ENCODE measurements at places on chromosomes 4 and X. TPM values are rescaled to one million over a fixed set of nuclear protein-coding genes. Genes with fewer than 3 reads are reported as not detected.

FGF16 gene
- 0.30 TPM for total RNA-seq

IL2RG gene
- total RNA-seq: not detected

PRPS2 gene
- 51.6 TPM for total RNA-seq

STK26 gene
- 1.4 TPM for total RNA-seq

TAB3 gene
- total RNA-seq: 5.2 TPM

NEIL3 gene
- 0.59 TPM for total RNA-seq

FATE1 gene
- not detected for total RNA-seq

NUDT10 gene
- total RNA-seq: 1.1 TPM

GSX2 gene
- not detected for total RNA-seq

SERPINA7 gene
- total RNA-seq: not detected

FAM184B gene
- not detected for total RNA-seq

CENPVL1 gene
- total RNA-seq: not detected

SSX2B gene
- not detected for total RNA-seq

AADAT gene
- 2.3 TPM for total RNA-seq

SPIN2B gene
- total RNA-seq: 8.3 TPM

OPRPN gene
- not detected for total RNA-seq

GAGE12E gene
- total RNA-seq: not detected

GABRG1 gene
- total RNA-seq: not detected

F8A2 gene
- total RNA-seq: not detected

PRDM8 gene
- 1.4 TPM for total RNA-seq
